Left lung (tissue), 14 donors: ENCODE measurements at places on chromosomes 11 and 22. TPM values are rescaled to one million over a fixed set of nuclear protein-coding genes. Genes with fewer than 3 reads are reported as not detected.

GRCh38 chr22:27476318-27476717 lies 325.2 kb downstream of the MN1 start:
- no peak for DNase-seq

- peak; percentile 18 for DNase-seq
Measured at GRCh38 chr11:68153742-68154141, 32.6 kb upstream of the CHKA start.

DNA sequence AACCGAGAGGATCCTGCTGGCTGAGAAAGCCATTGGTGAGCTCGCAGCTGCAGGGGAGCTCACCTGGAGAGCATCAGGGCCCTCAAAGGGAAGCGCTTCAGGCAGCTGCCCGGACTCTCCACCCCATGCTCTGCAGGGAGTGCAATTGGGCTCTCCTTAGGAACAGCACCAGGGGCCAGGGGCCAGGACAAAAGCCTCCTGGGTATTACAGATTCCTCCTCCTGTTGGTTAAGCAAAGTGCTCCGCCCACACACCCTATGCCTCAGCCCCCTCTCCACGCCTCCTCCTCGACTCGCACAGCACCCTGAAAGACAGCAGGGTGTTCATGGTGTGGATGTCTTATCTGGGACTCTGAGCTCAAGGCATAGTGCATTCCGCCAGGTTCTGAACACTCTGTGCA lies 139.9 kb downstream of the SHANK2 start:
- no peak for DNase-seq

GRCh38 chr22:49997932-49998717 lies 14.4 kb downstream of the IL17REL start:
- DNase-seq: peak; percentile 69

GRCh38 chr11:70633610-70634009 lies 235.3 kb downstream of the CTTN start:
- DNase-seq: no peak

GRCh38 chr11:62402226-62402959 lies 16.4 kb upstream of the SCGB1A1 start:
- DNase-seq: peak; percentile 74

Gene WBP2NL
- 1.8 TPM for total RNA-seq

Gene PTH
- not detected for total RNA-seq
